Foreskin keratinocyte (primary cell): ENCODE measurements at places on chromosomes 1 and 21. TPM values are rescaled to one million over a fixed set of nuclear protein-coding genes. Genes with fewer than 3 reads are reported as not detected.

The TRIM58 gene
- not detected in 2 replicates for polyA plus RNA-seq

The RGS7 gene
- polyA plus RNA-seq: not detected in 2 replicates

The F3 gene
- 223 and 404 TPM in 2 replicates for polyA plus RNA-seq

The FAM78B gene
- polyA plus RNA-seq: 0.06 and 0.09 TPM in 2 replicates

The SPATA46 gene
- polyA plus RNA-seq: not detected in 2 replicates

The S100A12 gene
- polyA plus RNA-seq: not detected in 2 replicates

The TCHHL1 gene
- not detected in 2 replicates for polyA plus RNA-seq

The ALX3 gene
- not detected in 2 replicates for polyA plus RNA-seq

The HMGCS2 gene
- polyA plus RNA-seq: not detected in 2 replicates

The C1QTNF12 gene
- 0.75 and 1.1 TPM in 2 replicates for polyA plus RNA-seq

The PCP4 gene
- polyA plus RNA-seq: not detected in 2 replicates

The SLC30A2 gene
- not detected in 2 replicates for polyA plus RNA-seq

The ADGRL4 gene
- not detected in 2 replicates for polyA plus RNA-seq

GRCh38 chr21:32918478-32919120 lies 107.1 kb upstream of the OLIG2 start:
- no peak for DNase-seq

- DNase-seq: no peak
Observed at GRCh38 chr21:41148798-41149197, 19.2 kb upstream of the BACE2 start.

GRCh38 chr1:64963466-64963865 lies 2.9 kb downstream of the JAK1 start:
- no peak for DNase-seq

GRCh38 chr1:150406483-150406882 lies 42.5 kb downstream of the RPRD2 start:
- no peak for DNase-seq

GRCh38 chr21:45637883-45638282 lies 5.6 kb upstream of the PCBP3 start:
- no peak for DNase-seq

DNA sequence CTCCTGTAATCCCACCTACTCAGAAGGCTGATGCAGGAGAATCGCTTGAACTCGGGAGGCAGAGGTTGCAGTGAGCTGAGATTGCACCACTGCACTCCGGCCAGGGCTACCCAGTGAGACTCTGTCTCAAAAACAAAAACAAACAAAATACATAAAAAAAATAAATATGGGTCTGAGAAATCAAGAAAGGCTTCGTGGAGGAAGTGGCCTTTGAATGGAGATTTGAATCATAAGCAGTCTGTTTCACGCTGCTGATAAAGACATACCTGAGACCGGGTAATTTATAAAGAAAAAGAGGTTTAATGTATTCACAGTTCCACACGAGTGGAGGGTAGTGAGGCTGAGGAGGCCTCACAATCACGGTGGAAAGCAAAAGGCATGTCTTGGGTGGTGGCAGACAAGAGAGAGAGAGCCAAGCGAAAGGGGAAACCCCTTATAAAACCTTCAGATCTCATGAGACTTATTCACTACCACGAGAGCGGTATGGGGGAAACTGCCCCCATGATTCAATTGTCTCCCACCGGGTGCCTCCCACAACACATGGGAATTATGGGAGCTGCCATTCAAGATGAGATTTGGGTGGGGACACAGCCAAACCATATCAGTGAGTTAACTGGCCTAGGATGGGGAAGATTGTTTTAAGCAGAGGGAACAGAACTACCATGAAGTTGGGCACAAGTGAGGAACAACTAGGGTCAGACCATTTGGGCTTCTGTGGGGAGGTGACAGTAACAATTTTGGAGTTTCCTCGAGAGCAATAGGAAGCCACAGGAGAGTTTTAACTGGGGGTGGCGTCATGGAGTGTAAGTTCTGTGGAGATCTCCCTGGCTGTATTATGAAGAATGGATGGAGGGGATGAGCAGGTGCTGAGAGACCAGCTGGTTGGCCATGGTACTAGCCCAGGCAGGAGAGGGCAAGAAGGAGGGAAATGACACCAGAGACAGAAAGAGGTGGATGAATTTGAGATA lies 22.2 kb upstream of the WNT4 start:
- DNase-seq: no peak

GRCh38 chr1:169999331-169999741 lies 75.2 kb downstream of the KIFAP3 start:
- DNase-seq: peak; percentile 85

DNA sequence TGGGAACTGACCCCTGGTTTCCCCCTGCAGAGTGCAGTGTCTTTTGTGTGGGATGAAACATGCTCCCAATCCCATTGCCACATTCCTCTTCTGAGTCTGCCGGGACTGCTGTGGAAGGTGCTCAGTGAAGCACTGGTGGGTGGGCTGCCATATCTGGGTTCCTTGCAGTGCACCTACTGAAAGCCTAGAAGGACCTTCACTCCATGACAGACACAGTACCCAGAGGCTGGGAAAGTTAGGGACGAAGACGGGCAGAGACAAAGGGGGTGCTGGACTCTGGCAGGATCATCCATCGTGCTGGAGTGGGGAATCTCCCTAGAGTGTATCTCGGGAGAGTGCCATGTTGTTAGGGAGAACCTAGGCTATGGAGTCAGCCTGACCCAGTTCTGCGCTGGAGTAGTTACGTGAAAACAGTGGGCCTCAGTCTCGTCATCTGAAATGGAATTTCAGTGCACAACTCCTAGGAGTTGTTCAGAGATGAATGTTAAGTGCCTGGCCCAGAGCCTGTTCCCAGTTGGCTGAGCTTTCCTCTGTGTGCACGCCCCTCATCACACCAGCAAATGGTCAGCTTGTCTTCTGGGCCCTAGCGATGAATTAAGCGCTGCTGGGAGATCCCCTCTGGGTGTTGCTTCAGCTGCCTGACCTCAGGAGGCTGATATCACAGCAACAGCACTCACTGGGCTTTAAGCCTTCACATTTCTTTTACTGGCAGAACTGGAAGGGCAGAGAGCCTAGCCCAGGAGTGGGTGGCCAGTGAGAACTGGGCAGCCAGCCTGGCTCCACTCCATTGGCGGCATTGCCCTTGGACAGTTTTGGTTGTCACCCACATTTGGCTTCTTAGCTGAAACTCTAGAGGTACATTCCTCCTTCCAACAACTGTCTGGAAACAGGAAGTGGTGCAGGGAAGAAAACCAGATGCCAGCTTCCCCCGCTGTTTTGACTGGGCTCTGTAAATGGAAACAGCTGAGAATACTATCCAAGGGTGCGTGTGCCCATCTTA lies 479.8 kb upstream of the VAMP3 start:
- DNase-seq: no peak

- no peak for DNase-seq
Observed at GRCh38 chr1:102961549-102961948, 146.8 kb downstream of the COL11A1 start.

- no peak for DNase-seq
Observed at GRCh38 chr1:218656301-218657037, 311.3 kb downstream of the TGFB2 start.

DNA sequence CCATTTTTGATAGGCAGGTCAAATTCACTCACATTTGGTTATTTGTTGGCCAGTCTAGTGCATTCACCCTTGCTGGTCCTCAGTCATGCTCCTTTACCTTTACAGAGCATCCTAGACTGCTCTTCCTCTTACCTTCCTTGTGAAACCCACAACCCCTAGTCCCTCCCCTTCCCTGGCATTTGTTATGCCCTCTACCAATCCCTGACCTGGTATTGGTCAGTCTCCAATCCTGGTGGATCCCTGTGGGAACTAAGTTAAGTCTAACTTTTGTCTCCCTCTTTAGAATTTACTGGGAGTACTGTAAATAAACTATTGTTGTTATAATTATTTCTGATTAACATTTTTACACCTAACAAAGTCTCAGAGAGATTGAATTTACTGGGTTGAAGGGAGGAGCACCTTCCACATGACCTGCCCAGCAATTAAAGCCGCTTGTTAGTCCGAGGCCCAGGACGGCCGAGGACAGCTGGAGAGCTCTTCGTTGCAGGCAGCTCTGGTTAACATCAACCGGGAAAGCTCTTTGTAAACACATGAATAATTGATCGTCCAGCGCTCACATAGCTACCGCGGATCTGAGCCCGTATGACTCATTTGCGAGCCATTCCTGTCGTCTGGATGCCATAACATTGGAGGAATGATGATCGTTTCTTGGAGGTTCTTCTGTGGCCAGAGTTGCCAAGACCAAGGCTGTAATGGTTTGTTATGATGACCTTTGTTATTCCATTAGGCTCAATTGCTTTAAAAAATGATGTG lies 31.9 kb downstream of the MTARC1 start:
- no peak for DNase-seq

DNA sequence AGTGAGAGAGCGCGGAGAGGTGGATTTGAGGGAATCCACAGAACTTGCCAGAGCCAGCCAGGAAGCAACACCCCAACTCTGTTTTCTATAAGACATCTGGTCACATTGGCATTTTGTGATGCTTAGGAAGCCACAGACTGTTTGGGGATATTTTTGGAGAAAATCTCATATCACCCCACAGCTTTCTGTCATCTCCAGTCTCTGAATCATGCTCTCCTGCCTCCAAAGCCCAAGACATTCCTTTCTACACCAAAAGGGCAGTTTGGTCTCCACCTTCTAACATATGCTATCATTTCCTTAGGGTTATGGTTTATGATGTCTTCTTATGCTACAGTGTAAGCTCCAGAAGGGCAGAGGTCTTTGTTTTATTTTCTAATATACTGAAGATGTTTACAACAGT lies 14.4 kb upstream of the BCL10 start:
- no peak for DNase-seq

- no peak for DNase-seq
Observed at GRCh38 chr1:32773018-32773763, 44.0 kb downstream of the YARS1 start.

DNA sequence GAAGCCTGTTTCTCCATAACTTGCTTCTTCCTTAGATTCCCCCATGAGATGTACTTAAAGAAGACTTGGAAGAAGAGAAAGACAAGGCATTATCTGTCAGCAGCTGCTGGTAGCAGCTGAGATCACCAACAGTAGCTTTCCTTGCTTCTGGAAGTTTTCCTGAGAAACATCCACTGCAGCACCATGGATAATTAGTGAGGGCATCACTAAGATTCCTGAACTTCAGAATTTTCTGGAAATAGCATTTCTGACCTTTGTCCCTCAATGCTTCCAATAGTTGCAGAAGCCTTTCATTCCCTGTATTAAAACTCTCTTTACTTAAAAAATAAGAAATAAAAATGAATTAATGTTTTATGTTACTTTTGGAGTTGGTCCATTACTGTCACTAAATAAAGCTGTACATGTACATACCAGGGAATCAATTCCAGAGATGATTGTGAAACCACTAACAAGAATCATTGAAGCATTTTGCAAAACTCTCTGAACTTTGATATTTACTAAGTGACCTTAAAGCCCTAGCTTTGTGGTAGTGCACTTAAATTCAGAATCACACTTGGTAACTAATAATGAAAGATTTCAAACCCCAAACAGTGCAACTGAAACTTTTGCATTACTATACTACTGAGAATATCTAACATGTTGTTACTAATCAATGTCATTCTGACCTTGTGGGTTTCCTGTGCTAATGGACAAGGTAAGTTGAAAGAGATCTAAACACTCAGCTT lies at the start of gene CFHR4:
TSS of gene CFHR4 (plus strand) at position 538 of the 725 bp plus-strand sequence. CDS start at position 637, 99 bp downstream.
- DNase-seq: no peak

GRCh38 chr1:149929856-149930255 lies 2.3 kb upstream of the SF3B4 start:
- DNase-seq: no peak

- no peak for DNase-seq
Observed at GRCh38 chr1:19393046-19393445, 80.9 kb downstream of the SLC66A1 start.

GRCh38 chr21:15444118-15444960 lies 285.4 kb upstream of the USP25 start:
- DNase-seq: no peak

DNA sequence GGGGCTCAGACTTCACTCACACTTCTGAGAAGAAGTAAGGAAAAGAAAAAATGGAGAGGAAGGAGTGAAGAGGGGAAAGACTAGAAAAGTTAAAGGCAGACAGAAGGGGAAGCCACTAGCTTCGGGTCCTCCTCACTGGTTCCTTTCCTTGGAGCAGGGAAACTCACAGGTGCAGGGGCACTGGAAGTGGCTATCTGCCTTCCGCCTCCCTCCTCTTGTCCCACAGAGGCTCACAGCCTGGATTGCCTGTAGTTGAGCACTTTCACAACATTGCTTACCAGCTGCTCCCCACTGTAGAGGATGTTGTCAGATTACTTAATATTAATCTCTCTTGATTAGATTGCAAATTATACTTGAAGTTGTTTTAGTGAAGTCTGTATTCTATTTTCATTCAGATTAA lies 21.6 kb upstream of the ABCA4 start:
- DNase-seq: no peak
